ENCODE measurements at places on chromosomes 6 and 20.

- no peak for DNase-seq
Measured at GRCh38 chr6:154267508-154268106, 89.0 kb downstream of the IPCEF1 start.

DNA sequence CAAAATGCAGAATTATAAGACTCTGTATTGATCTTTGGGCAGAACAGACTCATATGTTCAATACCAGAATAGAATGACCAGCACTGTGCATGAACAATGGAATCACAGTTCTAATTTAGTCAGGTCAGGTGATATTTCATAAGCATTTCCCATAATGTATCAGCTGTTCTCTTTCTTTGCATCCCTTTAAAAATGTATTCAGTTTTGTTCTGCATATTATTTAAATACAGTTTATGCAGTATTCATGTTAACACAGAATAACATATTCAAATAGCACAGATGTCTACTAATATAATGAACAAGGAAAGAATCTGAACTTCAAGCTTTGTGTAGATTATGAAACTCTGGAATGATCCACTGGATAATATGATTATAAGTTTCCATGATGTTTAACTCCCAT is 128.5 kb downstream of the LAMP5 start:
- no peak for DNase-seq

DNA sequence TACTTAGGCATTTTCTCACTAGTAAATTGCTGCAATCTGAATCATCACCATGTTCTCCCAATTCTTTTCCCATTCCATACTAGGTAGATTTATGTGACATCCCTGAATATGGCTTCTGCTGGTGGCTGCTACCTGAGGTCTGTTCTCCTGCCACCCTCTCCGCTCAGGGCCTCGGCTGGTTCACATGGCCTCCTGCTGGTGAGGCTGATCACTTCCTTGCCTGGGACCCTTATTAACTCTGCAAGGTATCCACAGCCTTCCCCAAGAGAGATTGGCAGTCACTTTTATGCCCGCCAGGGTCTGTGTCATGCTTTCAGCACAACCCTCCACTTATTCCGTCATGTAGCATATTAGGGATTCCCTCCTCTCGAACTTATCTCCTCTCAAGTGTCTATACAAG is 424.5 kb upstream of the FLRT3 start:
- DNase-seq = no peak

DNA sequence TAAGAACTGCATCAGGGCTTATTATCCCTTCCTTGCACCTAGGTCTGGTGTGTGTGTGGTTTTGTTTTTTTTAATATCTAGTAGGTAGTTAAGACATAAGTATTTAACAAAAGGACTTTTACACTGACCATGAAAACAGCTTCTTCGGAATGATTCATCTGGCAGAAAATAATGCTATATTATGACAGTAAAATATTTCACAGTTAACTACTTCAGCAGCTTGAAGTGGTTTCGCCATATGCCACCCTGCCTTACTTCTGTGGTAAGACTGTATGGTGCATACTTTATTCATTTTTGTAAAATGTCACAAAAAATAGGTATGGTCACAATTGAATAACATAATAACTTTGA is 858 bp upstream of the PTPRK start:
- DNase-seq = no peak

DNA sequence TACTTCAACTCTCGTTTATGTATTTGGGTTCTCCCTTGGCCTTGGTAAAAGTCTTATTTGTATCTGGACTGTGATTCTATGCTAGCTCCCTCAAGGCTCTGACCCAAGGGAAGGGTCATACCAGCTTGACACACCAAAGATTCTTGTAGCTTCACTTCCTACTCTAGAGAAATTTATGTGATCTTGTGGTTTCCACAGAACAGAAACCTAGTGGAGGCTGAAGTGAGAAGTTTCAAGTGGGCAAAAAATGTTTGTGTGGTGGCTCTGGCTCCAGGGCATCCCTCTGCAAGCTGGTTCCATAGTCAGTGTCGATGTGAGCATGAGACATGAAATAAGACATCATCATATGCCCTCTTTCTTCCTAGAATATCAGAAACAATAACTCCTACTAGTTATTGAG is 48.1 kb upstream of the TNFRSF21 start:
- no peak for DNase-seq

- DNase-seq = no peak
Measured at GRCh38 chr6:151434369-151434768, 17.6 kb downstream of the RMND1 start.

- DNase-seq = no peak
Measured at GRCh38 chr6:28807682-28808280, 116.0 kb downstream of the TRIM27 start.

DNA sequence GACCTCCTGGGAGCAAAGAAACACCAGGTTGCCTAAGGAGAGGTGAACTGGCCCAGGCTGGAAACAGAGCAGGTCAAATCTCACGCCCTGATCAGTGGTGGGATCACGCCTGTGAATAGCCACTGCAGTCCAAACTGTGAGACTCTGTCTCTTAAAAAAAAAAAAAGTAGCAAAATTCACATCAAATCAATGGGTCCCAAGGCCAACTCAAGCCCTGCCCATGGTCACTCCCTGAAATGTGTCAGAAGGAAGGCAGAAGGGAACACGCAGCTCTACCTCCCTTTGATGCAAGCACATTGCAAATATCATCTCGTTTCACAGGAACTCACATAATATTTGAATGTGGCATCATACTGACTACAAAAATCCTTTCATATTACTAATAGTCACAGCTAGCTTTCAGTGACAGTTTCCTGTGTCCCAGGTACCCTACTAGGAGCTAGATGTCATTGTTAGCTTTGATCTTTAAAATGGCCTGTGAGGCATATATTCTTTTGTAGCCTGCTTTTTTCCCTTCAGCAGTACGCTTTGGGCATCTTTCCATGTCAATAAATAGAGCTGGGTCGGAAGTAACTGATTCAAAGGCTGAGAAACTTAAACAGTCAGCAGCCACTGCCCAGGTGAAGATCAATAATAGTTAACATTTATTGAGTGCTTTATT is 14.4 kb upstream of the TTPAL start:
- DNase-seq = no peak

GRCh38 chr6:15536198-15536955 is 126.5 kb downstream of the DTNBP1 start:
- no peak for DNase-seq

GRCh38 chr20:2469991-2470422 is 582 bp downstream of the SNRPB start:
- peak; percentile 73 for DNase-seq

DNA sequence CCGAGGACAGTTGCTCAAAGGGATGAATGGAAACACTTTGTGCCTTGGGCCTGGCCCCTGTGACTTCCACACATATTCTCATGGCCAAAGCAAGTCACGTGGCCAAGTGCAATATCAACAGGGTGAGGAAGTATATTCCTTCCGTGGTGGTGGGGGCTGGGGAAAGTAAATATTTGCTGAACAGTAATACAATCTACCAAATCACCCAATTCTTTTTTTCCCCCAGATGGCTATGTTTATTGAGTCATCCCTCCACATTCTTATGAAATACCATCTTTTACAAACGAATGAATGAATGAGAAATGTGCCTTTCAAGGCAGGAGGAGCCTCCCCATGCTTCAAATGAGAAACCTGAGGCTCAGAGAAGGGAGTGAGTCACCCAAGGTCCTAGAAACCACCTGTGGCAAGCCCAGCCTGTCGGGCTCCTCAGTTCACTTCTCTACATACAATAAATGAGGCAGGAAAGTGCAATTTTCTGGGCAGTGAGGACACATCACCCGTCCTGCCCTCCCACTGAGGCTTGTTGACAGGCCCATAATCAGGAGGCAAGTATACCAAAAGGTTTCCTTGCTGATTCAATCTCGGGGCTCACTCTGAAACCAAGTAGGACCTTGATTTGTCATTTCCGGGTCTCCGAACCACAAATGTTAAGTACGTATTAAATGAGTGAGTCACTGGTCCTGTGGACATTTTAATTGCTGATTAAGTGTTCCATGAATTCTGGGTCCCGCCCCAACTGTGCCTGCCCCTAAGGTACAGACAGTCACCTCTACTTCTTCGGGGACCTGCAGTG is 25.3 kb upstream of the TOP1 start:
- no peak for DNase-seq

GRCh38 chr6:10323018-10323417 is 91.9 kb downstream of the TFAP2A start:
- no peak for DNase-seq

- no peak for DNase-seq
Measured at GRCh38 chr20:19338380-19338779, 125.9 kb downstream of the SLC24A3 start.
